ENCODE measurements at places on chromosomes 13 and 19. TPM values are rescaled to one million over a fixed set of nuclear protein-coding genes. Genes with fewer than 3 reads are reported as not detected.

- no peak for DNase-seq
These were observed 90.8 kb upstream of the SLC10A2 start for GRCh38 chr13:103157016-103157415.

The CYSLTR2 gene
- 7.9 TPM for total RNA-seq

The CRX gene
- not detected for total RNA-seq

The MBD3L3 gene
- total RNA-seq, result not detected

Data from natural killer cell (primary cell).